AML-193 (cell line): ENCODE measurements at places on chromosomes 7 and 10.

GRCh38 chr7:147809786-147810185, 780.8 kb upstream of the C7orf33 start:
- no peak for DNase-seq

- DNase-seq, result no peak
Observed at GRCh38 chr10:6944436-6944835, 364.4 kb upstream of the PRKCQ start.

GRCh38 chr10:62813453-62813852, 2.7 kb downstream of the EGR2 start:
- no peak for DNase-seq

DNA sequence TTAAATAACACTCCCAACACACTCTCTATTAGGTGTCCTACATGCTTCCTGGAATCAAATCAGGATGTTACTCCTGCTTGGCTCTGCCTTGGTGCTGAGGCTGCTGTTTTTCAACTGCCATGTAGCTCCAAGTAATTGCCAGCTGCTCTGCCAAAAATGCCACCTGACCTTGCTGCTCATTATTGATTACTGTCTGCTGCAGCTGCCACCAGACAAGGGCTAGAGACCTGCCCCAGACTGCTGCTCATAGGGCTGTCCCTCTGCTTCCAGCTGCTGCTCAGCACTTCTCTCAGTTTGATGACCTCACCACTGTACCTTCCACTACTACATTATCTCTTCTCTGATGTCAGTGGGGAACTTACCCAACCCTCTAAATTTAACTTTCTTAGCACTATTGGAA, 102.5 kb downstream of the PCLO start:
- DNase-seq, result no peak

- no peak for DNase-seq
Observed at GRCh38 chr10:79078367-79079053, 9.7 kb downstream of the ZMIZ1 start.

GRCh38 chr7:23490357-23491135, 20.3 kb upstream of the IGF2BP3 start:
- DNase-seq, result no peak

GRCh38 chr7:50834031-50834535, 51.4 kb upstream of the GRB10 start:
- no peak for DNase-seq

GRCh38 chr10:115974351-115974750, 298.7 kb downstream of the GFRA1 start:
- no peak for DNase-seq

DNA sequence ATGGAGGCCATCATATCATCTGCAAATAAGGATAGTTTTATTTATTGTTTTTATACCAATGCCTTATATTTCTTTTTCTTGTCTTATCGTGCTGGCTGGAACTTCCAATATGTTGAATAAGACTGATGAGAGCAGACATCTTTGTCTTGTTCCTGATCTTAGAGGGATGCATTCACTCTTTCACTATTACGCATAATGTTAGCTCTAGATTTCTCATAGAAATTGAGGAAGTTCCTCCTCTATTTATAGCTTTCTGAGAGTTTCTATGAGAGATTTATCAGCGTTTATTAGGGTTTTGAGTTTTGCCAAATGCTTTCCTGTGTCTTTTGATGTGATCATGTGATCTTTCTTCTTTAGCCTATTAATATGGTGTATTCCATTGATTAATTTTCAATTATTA, 49.3 kb downstream of the COL28A1 start:
- DNase-seq, result no peak
